ENCODE measurements at places on chromosomes 7 and 10. TPM values are rescaled to one million over a fixed set of nuclear protein-coding genes. Genes with fewer than 3 reads are reported as not detected.

DNA sequence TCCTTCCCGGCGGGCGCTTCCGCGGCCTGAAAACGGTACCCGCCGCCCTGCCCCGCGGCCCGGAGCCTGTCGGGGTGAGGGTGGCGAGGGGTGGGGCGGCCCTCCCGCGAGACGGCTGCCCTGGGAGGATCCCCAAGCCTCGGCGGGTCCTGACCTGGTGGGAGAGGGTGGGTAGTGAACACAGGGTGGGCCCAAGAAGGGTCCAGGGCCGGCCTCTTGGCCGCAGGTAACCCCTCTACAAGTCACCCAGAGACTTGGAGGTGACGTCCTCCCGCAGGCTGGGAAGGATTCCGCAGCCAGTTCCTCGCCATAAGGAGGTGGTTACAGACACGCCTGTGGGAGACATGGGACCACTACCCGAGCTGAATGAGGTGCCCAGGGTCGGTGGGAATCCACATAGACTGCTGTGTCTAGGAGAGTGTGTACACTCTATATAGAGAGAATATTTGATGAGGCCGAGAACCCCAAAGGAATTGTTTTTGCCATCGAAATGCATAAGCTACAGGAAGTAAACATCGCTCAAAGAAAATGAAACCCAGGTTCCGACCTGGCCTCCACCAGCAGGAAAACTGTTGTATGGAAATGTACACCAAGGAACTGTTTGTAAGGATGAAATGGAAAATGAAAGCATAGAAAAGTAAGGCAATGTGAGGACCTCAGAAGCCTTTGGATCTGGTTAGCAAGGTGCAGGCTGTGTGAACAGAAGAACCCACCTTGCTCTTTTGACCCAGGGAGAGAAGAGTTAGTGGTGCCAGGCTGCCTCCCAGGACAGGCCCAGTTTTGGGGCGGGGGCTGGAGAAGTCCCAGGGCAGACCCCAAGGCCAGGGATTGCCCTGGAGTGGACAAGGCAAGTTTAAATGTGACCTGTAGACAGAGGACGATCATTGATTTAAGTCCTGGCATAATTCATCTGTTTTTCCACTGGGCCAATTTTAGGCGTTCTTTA lies 659 bp downstream of the OPTN start:
- no peak for DNase-seq

MICU1 gene
- total RNA-seq, result 37.2 TPM

DNA sequence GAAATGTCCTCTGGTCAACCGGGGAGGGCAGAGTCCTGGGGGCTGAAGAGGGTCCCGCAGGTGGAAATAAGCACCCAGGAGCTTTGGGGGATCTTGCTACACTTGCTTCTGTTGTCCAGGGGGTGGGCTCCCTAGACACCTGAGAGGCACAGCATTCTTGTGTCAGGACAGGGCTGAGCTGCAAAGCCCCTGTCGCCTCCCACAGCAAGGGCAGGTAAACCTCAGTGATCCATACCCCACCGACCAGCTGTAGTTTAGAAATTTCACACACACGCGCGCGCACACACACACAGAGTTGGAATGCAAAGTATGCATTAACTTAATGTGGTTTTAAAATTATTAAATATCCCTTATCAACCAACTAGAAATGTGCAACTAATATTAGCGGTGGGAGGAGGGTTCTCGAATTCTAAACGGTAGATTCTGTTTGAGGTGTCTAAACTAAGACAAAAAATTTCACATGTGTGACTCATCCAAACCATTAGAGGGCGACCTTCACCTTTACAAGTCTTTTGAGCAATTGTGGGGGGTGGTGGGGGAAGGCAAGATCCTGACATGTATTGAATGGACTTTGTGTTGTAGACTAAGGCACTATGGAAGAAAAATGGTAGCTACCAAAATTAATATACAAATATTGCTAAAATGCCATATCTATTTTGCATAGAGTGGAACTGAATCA lies 34.3 kb upstream of the PTF1A start:
- peak; percentile 25 for DNase-seq

URGCP gene
- 30.0 TPM for total RNA-seq

Measured in kidney epithelial cell (primary cell).